ENCODE measurements at places on chromosomes 4 and X. TPM values are rescaled to one million over a fixed set of nuclear protein-coding genes. Genes with fewer than 3 reads are reported as not detected.
A peak's percentile ranks its signal among the peaks of the same experiment; 100 is the strongest.

The GUCY1A1 gene
- 2.5 TPM for total RNA-seq

The PCYT1B gene
- 23.9 TPM for total RNA-seq

The CNKSR2 gene
- 13.2 TPM for total RNA-seq

The DLG3 gene
- 7.1 TPM for total RNA-seq

The ERAS gene
- total RNA-seq = 2.0 TPM

The RXFP1 gene
- 0.81 TPM for total RNA-seq

The CENPE gene
- total RNA-seq = 6.6 TPM

The KCND1 gene
- total RNA-seq = 2.4 TPM

The CCNA2 gene
- 6.3 TPM for total RNA-seq

The TCP11X2 gene
- 3.6 TPM for total RNA-seq

The MAGEA12 gene
- 8.9 TPM for total RNA-seq

The LAS1L gene
- 89.7 TPM for total RNA-seq

The ZCCHC13 gene
- total RNA-seq = 13.6 TPM

- H3K4me1 ChIP-seq = no peaks in the 10 kb centered on the region
- no peak for DNase-seq
- no peaks in the 10 kb centered on the region for H3K36me3 ChIP-seq
These were observed 464.1 kb downstream of the IDS start for GRCh38 chrX:149040873-149041535.

- peaks cover 6% of the 10 kb centered on the region for H3K4me1 ChIP-seq
- H3K36me3 ChIP-seq = no peaks in the 10 kb centered on the region
- H3K27ac ChIP-seq = peak overlapping the region; percentile 92
- H3K4me3 ChIP-seq = peak overlapping the region; percentile 81
- DNase-seq = peak; percentile 26
These were observed 792 bp downstream of the PPID start for GRCh38 chr4:158722291-158722916.

DNA sequence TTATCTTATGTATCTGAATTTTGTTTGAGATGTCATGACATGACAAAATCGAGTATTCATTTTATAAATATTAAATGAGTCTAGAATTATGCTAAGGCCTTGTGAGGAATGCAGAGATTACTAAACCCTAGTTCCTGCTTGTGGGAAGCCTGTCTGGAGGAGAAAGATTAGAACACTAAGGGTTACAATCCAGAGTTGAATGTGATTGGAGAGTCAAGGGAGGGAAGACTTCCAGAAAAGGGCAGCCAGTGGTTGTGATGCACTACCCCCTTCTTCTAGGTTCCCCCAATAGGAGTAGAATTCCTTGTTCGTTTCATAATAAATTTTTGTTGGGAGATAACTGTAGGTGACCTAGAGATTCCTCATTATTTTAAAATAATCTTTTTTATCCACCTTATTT, 141.1 kb downstream of the AFF1 start:
- no peaks in the 10 kb centered on the region for H3K36me3 ChIP-seq
- H3K27me3 ChIP-seq = no peaks in the 10 kb centered on the region
- H3K4me1 ChIP-seq = peaks cover 36% of the 10 kb centered on the region

GRCh38 chr4:169615467-169616106, 3.2 kb upstream of the NEK1 start:
- H3K27ac ChIP-seq = no peak overlapping the region
- H3K36me3 ChIP-seq = no peaks in the 10 kb centered on the region
- H3K4me3 ChIP-seq = no peak overlapping the region
- H3K27me3 ChIP-seq = no peaks in the 10 kb centered on the region
- H3K4me1 ChIP-seq = peaks cover 12% of the 10 kb centered on the region
- DNase-seq = no peak

- no peaks in the 10 kb centered on the region for H3K27me3 ChIP-seq
- peak within 1 kb of the TSS; percentile 91 for H3K27ac ChIP-seq
- peak within 1 kb of the TSS; percentile 90 for H3K4me3 ChIP-seq
- H3K4me1 ChIP-seq = peaks cover 17% of the 10 kb centered on the region
- DNase-seq = peak; percentile 81
- no peaks in the 10 kb centered on the region for H3K36me3 ChIP-seq
These were observed at the start of gene LIN54 for GRCh38 chr4:83010522-83011318. LIN54 (minus strand) TSS chr4:83010823; CDS start chr4:82984844, 25,979 bp downstream.

GRCh38 chrX:12304261-12304660, 166.0 kb downstream of the FRMPD4 start:
- no peaks in the 10 kb centered on the region for H3K4me1 ChIP-seq
- no peak overlapping the region for H3K27ac ChIP-seq
- H3K4me3 ChIP-seq = no peak overlapping the region
- H3K36me3 ChIP-seq = no peaks in the 10 kb centered on the region

DNA sequence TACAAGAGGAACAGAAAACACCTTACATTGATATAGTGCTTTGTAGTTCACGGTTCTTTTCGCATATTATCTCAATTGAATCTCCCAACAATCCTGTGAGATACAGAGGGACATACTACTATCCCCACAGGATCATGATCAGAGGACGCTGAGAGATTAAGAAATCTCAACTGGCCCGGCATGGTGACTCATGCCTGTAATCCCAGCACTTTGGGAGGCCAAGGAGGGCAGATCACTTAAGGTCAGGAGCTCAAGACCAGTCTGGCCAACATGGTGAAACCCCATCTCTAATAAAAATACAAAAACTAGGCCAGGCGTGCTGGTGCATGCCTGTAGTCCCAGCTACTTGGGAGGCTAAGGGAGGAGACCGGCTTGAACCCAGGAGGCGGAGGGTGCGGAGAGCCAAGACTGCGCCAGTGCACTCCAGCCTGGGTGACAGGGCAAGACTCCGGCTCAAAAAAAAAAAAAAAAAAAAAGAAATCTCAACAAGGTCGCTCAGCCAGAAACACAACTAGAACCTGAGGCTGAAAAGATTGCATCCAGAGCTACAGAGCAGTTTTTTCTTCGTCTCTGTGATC, 7.4 kb downstream of the APOO start:
- H3K4me1 ChIP-seq = peaks cover 16% of the 10 kb centered on the region
- no peak for DNase-seq
- no peaks in the 10 kb centered on the region for H3K36me3 ChIP-seq
- H3K27me3 ChIP-seq = no peaks in the 10 kb centered on the region
- H3K4me3 ChIP-seq = no peak overlapping the region
- no peak overlapping the region for H3K27ac ChIP-seq

- no peaks in the 10 kb centered on the region for H3K4me1 ChIP-seq
- no peak overlapping the region for H3K4me3 ChIP-seq
- no peak overlapping the region for H3K27ac ChIP-seq
- no peaks in the 10 kb centered on the region for H3K27me3 ChIP-seq
These were observed 17.8 kb upstream of the ARSJ start for GRCh38 chr4:113997206-113997605.

DNA sequence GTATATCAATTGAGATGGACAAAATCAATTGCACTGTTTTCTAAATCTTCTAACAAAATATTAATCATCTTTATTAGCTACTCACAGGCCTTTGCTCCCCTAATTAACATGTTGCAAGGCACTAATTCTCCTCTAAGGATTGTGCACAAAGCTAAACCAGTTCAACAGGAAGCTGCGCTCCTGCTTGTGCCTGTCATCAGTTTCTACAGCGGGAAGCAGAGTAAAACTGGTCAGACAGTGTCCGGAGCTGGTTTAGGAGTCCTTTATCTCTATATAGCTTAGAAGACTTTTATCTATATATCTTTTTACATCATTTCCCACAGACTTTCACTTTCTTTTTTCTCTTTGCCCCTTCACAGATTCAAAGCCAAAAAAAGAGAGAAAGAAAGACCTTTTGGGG, 79.1 kb downstream of the ELOVL6 start:
- H3K36me3 ChIP-seq = no peaks in the 10 kb centered on the region
- H3K4me3 ChIP-seq = no peak overlapping the region
- DNase-seq = no peak
- no peaks in the 10 kb centered on the region for H3K27me3 ChIP-seq

DNA sequence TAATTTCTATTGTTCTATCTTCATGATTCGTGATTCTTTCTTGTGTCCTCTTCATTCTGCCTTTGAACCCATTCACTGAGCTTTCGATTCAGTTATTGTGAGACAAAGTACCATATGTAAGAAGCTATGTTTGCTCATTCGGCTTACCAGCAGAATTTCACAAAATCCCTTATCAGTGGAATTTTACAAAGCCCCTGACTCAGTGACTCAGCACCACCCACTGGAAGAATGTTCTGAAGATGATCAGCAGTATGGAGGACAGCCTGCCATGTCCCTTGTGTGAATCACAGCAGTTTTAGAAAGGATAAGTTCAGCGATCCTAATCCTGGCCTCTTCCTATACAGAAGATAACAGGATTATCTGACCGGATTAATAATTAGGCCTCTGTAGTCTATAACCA, 5.8 kb upstream of the UXT start:
- H3K4me3 ChIP-seq = no peak overlapping the region
- H3K4me1 ChIP-seq = no peaks in the 10 kb centered on the region
- no peaks in the 10 kb centered on the region for H3K36me3 ChIP-seq

- H3K36me3 ChIP-seq = no peaks in the 10 kb centered on the region
- H3K27me3 ChIP-seq = no peaks in the 10 kb centered on the region
- no peak overlapping the region for H3K27ac ChIP-seq
- DNase-seq = no peak
- no peak overlapping the region for H3K4me3 ChIP-seq
- no peaks in the 10 kb centered on the region for H3K4me1 ChIP-seq
These were observed 106.1 kb downstream of the CHM start for GRCh38 chrX:85941275-85941674.

GRCh38 chrX:134246282-134246681, 9.3 kb downstream of the CCDC160 start:
- H3K27me3 ChIP-seq = no peaks in the 10 kb centered on the region
- no peaks in the 10 kb centered on the region for H3K4me1 ChIP-seq
- DNase-seq = peak; percentile 13
- no peak overlapping the region for H3K27ac ChIP-seq

- no peak overlapping the region for H3K4me3 ChIP-seq
- H3K27me3 ChIP-seq = no peaks in the 10 kb centered on the region
These were observed 115.1 kb downstream of the RBM47 start for GRCh38 chr4:40514497-40514951.

DNA sequence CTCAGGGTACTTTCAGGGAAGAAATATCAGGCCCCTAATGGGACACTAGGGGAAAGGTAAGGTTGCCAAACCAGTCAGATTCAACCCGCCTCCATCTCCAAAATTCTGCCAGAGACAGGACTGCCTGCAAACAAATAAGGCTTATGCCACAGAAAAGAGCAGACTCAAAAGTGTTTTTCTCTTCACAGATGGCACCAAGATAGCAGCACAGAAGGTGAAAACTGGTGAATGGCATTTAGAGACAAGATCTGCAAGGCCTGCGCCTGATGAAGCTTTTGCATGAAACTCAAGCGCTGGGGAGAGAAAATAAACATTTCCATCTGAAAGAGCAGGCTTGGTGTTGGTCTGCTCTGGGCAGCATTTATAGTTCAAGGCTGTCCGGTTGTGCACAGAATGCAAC, 27.9 kb downstream of the AMOT start:
- no peak for DNase-seq
- H3K4me3 ChIP-seq = no peak overlapping the region
- no peaks in the 10 kb centered on the region for H3K36me3 ChIP-seq
- no peaks in the 10 kb centered on the region for H3K27me3 ChIP-seq
- no peak overlapping the region for H3K27ac ChIP-seq

DNA sequence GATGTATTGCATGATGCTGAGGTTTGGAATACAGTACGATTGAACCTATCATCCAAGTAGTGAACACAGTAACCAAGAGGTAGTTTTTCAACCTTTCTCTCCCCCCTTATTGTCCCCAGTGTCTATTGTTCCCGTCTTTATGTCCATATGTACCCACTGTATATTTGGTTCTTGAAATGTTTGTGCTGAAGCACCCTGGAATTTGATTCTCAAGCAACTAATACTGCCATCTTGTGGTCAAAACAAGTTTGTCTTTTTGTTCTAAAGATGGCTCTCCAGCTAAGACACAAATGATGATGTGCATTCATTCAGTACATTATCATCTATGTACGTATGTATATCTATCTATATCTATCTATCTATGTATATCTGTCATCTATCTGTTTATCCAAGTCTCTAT, 33.5 kb upstream of the DCX start:
- no peaks in the 10 kb centered on the region for H3K36me3 ChIP-seq
- no peak overlapping the region for H3K27ac ChIP-seq
- no peaks in the 10 kb centered on the region for H3K27me3 ChIP-seq
- DNase-seq = no peak
- no peak overlapping the region for H3K4me3 ChIP-seq

DNA sequence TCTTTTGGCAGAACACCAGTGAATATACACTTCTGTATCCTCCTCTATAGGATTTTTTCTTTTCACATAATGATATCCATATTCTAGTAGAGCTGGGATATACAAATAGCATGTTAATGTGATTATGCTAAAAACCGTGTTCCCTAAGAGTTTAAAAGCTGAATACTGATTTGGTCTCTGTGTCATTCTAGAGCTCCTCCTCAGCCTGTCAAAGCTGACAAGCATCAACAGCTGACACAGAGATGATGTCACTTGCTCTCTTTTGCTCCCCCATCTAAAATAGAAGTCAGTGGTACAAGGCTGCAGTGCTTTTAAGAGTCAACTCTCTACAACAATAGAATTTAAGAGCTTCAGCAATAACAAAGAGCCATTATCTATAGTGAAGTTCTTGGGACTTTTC, 17.1 kb upstream of the HERC3 start:
- H3K36me3 ChIP-seq = no peaks in the 10 kb centered on the region
- no peak overlapping the region for H3K4me3 ChIP-seq
- no peaks in the 10 kb centered on the region for H3K4me1 ChIP-seq
- DNase-seq = no peak
- no peaks in the 10 kb centered on the region for H3K27me3 ChIP-seq
- no peak overlapping the region for H3K27ac ChIP-seq

DNA sequence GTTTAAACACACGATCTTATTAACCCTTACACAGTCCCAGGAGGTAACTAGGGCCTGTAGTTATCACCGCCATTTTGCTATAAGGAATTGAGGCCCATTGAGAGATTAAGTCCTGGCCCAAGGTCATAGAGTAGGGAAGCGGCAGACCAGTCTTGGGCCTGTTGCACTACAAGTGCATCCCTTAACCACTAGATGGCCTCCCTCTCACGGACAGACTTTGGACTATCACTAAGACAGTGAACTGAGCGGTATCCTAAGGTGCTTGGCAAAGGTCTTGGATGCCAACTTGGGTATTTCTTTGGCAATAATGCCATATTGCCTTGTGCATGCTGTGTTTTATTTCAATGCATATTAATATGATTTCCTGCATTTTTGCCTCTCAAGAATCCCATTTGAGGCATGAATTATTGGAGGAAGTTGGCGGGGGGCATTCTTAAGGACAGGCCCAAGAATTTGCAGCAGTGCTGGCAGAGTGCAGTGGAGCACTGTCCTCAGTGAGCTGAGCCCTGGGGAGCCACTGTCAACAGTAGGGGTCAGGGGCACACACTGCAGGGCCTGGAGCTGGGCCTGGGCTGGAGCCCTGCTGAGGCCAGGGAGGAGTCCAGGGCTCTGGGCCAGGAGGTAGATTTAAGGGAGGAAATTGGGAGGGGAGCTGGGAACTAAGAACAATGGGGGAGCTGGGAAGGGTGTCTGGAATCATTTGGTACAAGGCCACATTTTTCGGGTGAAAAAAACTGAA, 147.4 kb downstream of the SMIM20 start:
- H3K4me3 ChIP-seq = no peak overlapping the region
- no peak overlapping the region for H3K27ac ChIP-seq
- DNase-seq = peak; percentile 57
- H3K36me3 ChIP-seq = no peaks in the 10 kb centered on the region
- H3K4me1 ChIP-seq = no peaks in the 10 kb centered on the region

- no peaks in the 10 kb centered on the region for H3K4me1 ChIP-seq
- H3K4me3 ChIP-seq = no peak overlapping the region
- no peak for DNase-seq
- H3K27me3 ChIP-seq = no peaks in the 10 kb centered on the region
- H3K36me3 ChIP-seq = no peaks in the 10 kb centered on the region
These were observed 595.6 kb downstream of the TRAM1L1 start for GRCh38 chr4:116489739-116490138.

- no peaks in the 10 kb centered on the region for H3K4me1 ChIP-seq
- no peaks in the 10 kb centered on the region for H3K36me3 ChIP-seq
- H3K27ac ChIP-seq = no peak overlapping the region
- H3K4me3 ChIP-seq = no peak overlapping the region
- H3K27me3 ChIP-seq = no peaks in the 10 kb centered on the region
These were observed 162.4 kb downstream of the ASB9 start for GRCh38 chrX:15107367-15107988.

Data from testis (tissue), 5 donors.